ENCODE measurements at places on chromosomes 2 and 18. TPM values are rescaled to one million over a fixed set of nuclear protein-coding genes. Genes with fewer than 3 reads are reported as not detected.

Gene CHRND
- total RNA-seq: not detected

Gene NT5DC4
- not detected for total RNA-seq

DNA sequence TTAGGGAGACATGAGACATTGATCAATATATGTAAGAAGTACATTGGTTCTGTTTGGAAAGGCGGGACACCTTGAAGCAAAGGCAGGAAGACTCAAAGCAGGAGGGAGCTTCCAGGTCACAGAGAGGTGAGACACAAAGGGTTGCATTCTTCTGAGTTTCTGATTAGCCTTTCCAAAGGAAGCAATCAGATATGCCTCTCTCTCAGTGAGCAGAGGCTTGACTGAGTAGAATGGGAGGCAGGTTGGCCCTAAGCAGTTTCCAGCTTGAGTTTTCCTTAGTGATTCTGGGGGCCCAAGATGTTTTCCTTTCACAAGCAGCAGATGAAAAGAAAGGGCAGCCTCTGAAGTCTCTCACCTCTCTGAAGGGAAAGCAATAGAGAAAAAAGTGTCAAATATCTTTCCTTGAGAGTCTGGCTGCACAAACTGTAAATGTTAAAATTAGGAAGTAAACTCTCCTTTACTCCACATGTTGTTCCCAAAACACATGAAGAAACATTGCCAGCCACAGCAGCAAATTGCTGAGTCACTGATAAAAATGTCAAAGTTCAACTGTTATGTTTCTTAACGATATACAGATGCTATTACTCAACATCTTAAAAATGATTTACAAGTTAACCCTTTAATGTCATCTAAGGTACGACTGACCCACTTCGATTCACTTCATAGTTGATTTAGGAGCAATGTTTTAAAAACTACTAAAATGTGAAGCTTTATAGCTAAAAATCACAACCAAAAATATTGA lies 40.3 kb downstream of the CYB5A start:
- no peak for DNase-seq

DNA sequence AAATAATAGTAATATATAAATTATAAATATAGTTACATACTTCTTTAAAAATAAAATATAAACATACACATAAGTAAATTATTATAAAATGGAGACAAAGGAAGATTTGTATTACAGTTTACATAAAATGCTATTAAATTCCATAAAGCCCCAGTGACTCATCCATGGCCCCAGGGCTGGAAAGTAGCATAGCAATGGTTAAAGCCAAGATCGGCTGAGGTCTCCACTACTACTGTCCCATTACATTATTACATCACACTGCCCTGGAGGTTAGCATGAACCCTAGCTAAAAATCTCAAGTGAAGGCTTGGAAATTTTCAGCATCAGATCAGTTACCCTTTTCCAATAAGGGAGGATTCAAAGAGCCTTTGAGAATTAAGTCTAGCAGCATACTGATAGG lies 936.2 kb downstream of the DSC3 start:
- DNase-seq: no peak

- DNase-seq: no peak
These were observed 1.3 kb upstream of the PDK1 start for GRCh38 chr2:172554352-172555271.

DNA sequence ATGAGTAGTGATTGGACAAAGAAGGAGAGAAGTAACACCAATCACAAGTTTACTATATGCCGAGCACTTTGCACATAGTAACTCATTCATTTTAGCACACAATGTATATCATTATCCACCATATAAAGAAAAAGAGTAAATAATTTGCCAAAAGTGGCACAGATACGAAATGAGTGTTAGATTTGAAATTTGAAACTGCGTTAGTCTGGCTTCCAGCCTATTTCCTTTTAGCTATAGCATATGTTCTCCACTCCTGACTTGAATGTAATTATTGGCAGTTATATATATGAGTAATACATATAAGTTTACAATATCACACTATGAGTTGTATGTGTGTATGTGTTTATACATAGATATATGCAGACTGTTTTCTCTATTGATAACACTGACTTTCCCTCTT lies 98.6 kb downstream of the NOL4 start:
- DNase-seq: no peak

DNA sequence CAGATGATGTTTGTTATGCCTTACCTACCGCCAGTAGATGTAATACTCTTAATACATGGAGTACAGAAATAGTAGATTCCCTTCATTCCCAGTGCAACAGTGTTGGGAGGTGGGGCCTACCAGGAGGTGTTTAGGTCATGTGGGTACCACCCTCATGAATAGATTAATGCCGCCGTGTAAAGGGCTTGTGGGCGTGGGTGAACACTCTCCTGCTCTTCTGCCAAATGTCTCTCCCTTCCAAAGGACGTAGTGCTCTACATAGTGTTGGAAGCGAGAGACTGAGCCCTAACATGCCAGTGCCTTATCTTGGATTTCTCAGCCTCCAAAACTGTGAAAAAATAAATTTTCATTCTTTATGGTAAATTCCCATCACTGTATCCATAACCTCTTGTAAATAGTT lies 30.1 kb downstream of the PLEKHA3 start:
- DNase-seq: no peak

DNA sequence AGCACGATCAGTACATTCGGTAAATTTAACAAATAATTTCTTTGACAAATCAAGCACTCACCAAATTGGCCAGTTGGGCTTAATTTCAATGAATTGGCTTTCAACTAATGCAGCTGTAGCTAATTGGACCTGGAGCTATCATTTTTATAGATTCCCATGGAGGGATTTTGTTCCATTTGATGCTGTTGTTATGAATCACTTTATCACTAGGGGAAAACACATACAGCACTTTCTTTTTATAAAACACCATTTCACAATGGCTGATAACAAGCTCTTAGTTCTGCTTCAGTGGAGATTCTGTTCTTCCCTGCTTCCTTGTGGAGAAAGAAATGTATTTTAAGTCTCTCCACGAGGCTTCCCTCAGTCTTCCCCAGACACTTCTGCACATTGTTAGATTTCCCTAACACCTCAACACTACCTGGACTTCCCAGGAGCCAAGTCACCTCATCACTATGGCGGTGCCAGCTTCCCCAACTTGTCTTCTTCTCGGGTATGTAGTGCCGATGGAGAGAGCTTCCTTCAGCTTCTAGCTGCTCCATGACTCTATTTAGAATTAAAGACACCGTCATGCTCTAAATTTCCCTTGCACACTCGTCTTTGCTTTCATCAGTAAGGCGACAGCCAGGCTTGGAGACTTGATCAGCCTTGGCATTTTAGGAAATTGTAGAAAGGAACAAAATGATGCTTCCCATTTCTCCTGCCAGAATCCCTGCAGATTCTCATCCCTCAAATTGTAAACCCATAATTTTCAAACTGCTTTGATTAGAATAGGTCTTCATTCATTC lies 72.0 kb downstream of the INPP5D start:
- DNase-seq: no peak

Data from liver (tissue), 10 donors.